Muscle of leg (tissue), 16 donors: ENCODE measurements at places on chromosomes 2 and 18. TPM values are rescaled to one million over a fixed set of nuclear protein-coding genes. Genes with fewer than 3 reads are reported as not detected.
A peak's percentile ranks its signal among the peaks of the same experiment; 100 is the strongest.

GRCh38 chr2:194587739-194588270 is 1069.2 kb upstream of the SLC39A10 start:
- peak; percentile 6 for DNase-seq
- H3K36me3 ChIP-seq, result no peaks in the 10 kb centered on the region
- H3K4me1 ChIP-seq, result no peaks in the 10 kb centered on the region
- no peak overlapping the region for H3K27ac ChIP-seq
- no peak overlapping the region for H3K4me3 ChIP-seq

DNA sequence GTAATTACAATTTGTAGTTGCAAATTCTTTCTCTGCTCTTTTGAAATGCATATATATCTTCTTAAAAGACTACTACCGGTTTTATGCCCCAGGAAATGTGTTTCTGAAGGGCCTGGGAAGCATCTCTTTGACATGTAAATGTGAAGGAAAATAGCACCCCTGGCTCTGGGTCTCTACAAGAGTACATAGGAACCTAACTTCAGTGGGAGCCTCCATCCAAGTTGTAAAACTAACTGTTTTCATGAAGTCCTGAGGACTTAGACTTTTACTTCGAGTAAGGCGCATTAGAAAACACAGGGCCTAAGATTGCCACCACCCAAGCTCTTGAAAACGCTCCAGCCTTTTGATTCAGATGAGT is 99.4 kb downstream of the CBLN2 start:
- no peak overlapping the region for H3K27ac ChIP-seq
- H3K4me1 ChIP-seq, result no peaks in the 10 kb centered on the region
- H3K4me3 ChIP-seq, result no peak overlapping the region
- DNase-seq, result no peak

The PRSS56 gene
- 1.8 TPM for polyA plus RNA-seq

GRCh38 chr2:60972889-60973656 is 44.4 kb upstream of the PEX13 start:
- no peaks in the 10 kb centered on the region for H3K4me1 ChIP-seq
- H3K27me3 ChIP-seq, result no peaks in the 10 kb centered on the region
- no peaks in the 10 kb centered on the region for H3K36me3 ChIP-seq
- H3K4me3 ChIP-seq, result no peak overlapping the region

- peak; percentile 43 for DNase-seq
- H3K27ac ChIP-seq, result peak overlapping the region; percentile 95
- peaks cover 11% of the 10 kb centered on the region for H3K36me3 ChIP-seq
- H3K4me1 ChIP-seq, result peaks cover 6% of the 10 kb centered on the region
These were observed 547 bp downstream of the SLC35F5 start for GRCh38 chr2:113755835-113756354.

- H3K27ac ChIP-seq, result no peak overlapping the region
- no peak overlapping the region for H3K4me3 ChIP-seq
- no peaks in the 10 kb centered on the region for H3K36me3 ChIP-seq
- no peaks in the 10 kb centered on the region for H3K27me3 ChIP-seq
- no peak for DNase-seq
These were observed 61.3 kb downstream of the EFEMP1 start for GRCh38 chr2:55862246-55862645.

The PIEZO2 gene
- polyA plus RNA-seq, result 26.4 TPM

- H3K27me3 ChIP-seq, result peaks cover 38% of the 10 kb centered on the region
- no peak overlapping the region for H3K27ac ChIP-seq
These were observed 1.8 kb upstream of the ALK start for GRCh38 chr2:29923110-29923721.

The RGPD3 gene
- 0.06 TPM for polyA plus RNA-seq

GRCh38 chr2:113124984-113125855 is 2.2 kb upstream of the IL1RN start:
- no peak overlapping the region for H3K4me3 ChIP-seq
- no peaks in the 10 kb centered on the region for H3K36me3 ChIP-seq
- no peak overlapping the region for H3K27ac ChIP-seq

DNA sequence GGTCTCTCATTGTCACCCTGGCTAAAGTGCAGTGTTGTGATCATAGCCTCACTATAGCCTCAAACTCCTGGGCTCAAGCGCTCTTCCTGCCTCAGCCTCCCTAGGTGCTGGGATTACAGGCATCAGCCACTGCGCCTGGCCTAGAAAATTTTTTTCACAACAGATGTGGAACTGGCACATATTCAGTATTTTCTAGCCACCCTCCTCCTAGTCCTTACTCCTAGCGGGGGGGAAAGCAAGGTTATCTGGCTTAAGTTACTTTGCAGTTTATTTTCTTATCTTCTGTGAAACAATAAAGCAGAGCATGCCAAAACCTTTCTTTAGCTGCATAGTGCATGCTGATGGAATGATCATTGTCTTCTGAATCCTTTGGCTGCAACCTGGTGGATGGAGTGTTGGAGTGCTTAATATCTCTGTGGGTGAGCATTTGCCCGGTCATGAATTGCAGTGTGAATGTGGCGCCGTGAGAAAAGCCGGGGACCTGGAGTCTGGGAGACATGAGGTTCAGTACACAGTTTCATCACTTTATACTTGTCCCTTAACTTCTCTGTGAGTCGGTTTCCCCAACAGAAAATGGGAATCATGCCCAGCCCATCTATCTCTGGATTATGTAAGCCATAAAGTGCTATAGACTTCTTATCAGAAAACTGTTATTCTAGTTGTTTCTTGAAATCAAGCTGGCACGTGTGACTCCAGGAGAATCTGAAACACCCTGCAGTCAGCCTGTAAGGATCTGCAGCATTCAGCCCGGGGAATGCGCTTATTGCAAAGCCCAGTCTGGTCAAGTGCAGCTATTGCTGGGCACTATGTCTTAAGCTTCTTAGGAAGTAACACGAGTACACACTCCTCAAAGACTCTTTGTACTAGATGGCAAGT is 38.2 kb upstream of the MAP3K20 start:
- H3K4me1 ChIP-seq, result peaks cover 9% of the 10 kb centered on the region
- peak; percentile 32 for DNase-seq
- H3K4me3 ChIP-seq, result no peak overlapping the region
- H3K27me3 ChIP-seq, result no peaks in the 10 kb centered on the region
- H3K36me3 ChIP-seq, result no peaks in the 10 kb centered on the region

The AQP12B gene
- 1.6 TPM for polyA plus RNA-seq

The ITGA6 gene
- 77.3 TPM for polyA plus RNA-seq

DNA sequence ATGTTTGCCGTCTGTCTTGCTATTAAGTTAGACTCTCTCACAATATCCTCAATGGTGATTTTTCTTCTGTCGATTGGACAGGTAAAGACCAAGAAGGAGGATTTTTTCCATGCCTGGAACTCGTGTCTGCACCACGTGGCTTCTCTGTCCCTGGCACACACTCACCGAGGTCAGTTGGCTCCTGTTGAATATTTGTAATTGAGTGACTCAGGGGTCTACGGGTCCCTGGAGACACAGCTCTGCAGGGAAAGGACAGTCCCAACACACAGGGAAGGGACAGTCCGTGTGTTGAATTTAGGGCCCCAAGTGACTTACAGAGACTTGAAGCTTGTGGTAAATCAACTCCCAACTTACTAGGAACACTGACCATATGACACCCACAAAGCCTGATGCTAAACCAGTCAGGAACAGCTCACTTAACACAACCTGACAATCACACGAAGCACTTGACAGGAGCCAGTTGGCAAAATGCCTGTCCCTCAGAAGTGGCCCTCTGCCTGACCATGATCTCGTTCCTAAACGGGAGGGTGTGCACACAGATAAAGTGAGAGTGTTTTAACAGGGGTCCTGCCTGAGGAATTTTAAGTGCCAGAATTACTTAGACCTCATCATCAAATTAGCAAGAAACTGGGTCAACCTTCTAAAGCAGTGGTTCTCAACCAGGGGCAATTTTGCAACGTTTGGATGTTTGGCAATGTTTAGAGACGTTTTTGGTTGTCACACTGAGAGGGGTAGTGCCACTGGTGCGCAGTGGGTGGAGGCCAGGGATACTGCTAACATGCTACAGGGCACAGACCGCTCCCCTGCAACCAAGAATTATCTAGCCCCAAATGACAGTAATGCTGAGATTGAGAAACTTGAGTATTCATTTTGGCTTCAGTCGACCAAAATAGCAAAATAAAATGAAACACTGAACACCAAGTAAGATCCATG is 88.9 kb upstream of the BCL2L11 start:
- H3K27ac ChIP-seq, result no peak overlapping the region
- H3K36me3 ChIP-seq, result no peaks in the 10 kb centered on the region
- no peak for DNase-seq
- H3K4me1 ChIP-seq, result peaks cover 2% of the 10 kb centered on the region
- H3K27me3 ChIP-seq, result no peaks in the 10 kb centered on the region
- H3K4me3 ChIP-seq, result no peak overlapping the region

GRCh38 chr2:111072220-111072871 is 48.4 kb upstream of the BCL2L11 start:
- no peak overlapping the region for H3K27ac ChIP-seq
- H3K36me3 ChIP-seq, result no peaks in the 10 kb centered on the region
- no peak overlapping the region for H3K4me3 ChIP-seq

The ABCG5 gene
- polyA plus RNA-seq, result not detected

- no peaks in the 10 kb centered on the region for H3K36me3 ChIP-seq
- DNase-seq, result no peak
- no peak overlapping the region for H3K27ac ChIP-seq
- no peak overlapping the region for H3K4me3 ChIP-seq
- H3K27me3 ChIP-seq, result no peaks in the 10 kb centered on the region
These were observed 50.8 kb downstream of the GRB14 start for GRCh38 chr2:164570475-164570874.

The TLX2 gene
- not detected for polyA plus RNA-seq

- no peaks in the 10 kb centered on the region for H3K36me3 ChIP-seq
- peaks cover 8% of the 10 kb centered on the region for H3K4me1 ChIP-seq
- H3K27ac ChIP-seq, result no peak overlapping the region
- no peak overlapping the region for H3K4me3 ChIP-seq
- peak; percentile 63 for DNase-seq
These were observed 3.2 kb upstream of the DDX1 start for GRCh38 chr2:15588329-15588919.

DNA sequence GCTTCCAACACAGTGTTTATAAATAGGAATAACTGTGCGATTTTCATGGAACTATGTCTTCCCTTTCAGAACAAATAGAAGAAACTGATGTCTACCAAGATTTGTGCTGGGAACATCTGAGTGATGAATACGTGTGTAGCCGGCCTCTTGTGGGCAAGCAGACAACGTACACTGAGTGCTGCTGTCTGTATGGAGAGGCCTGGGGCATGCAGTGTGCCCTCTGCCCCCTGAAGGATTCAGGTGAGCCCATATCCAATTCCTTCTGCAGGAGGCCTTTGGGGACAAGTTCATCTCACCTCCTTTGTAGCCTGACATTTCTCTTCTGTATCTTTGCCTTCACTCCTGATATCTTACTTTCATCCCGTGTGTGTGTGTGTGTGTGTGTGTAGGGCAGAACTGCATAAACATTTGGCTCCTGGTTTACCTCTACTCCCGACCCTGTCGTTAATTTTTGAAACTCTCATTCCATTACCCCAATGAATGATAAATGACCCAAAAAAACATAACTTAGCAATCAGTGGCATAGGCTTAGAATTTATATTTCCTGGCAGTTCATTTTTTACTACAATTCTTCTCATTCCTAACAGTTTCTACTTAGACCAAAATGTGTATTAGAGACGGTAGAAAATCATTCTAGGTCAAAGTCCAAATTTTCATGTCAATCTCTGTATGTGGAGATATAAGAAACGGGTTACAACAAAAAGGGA is 111.0 kb upstream of the RASGRP3 start:
- H3K4me1 ChIP-seq, result peaks cover 3% of the 10 kb centered on the region
- no peaks in the 10 kb centered on the region for H3K27me3 ChIP-seq
- no peak overlapping the region for H3K4me3 ChIP-seq
- H3K27ac ChIP-seq, result no peak overlapping the region
